Glutamatergic neuron (in vitro differentiated cells): ENCODE measurements at places on chromosomes 7 and 10. TPM values are rescaled to one million over a fixed set of nuclear protein-coding genes. Genes with fewer than 3 reads are reported as not detected.

The CHAT gene
- 15.4 TPM for total RNA-seq

DNA sequence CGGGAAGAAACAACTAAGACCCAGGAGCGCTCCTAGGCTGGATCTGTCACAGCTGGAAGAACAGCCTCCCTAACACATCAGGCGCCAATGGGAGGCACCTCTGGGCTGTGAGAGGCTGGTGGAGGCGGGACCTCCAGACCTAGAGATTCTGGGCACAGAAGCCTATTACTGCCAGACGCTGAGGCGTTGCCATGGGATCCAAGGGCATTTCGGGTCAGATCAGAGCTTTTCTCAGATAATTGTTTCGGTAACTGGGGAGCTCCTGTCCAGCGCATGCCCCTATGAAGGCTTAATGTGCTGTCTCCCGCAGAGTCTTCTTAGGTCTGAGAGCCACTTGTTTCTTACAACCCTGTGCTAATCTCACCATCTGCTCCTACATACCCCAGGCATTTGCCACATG is 339.2 kb downstream of the ZNF716 start:
- no peak for DNase-seq

The CHCHD2 gene
- total RNA-seq, result not detected

GRCh38 chr7:135789956-135790355 is 41.3 kb upstream of the FAM180A start:
- no peak for DNase-seq
